ENCODE measurements at places on chromosomes 1 and 21. TPM values are rescaled to one million over a fixed set of nuclear protein-coding genes. Genes with fewer than 3 reads are reported as not detected.

DNA sequence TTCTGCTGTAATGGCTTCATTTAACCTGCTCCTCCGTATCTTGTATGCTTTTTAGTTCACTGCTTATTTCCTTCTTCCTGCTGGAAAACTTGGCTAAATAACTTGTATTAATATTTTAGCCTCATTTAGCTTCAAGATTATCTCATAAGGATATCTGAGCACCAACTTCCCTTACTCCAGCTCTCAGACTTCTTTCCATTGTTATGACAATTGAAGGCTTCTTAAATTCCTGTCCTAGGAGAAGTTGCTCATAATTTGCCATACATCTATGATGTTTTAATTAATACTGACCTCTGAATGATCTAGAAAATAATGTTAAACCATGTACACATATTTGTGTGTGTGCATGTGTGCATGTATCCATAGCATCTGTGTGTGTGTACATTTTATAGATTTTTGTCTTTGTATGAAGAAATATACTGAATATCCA lies 1524.4 kb upstream of the TPTE start:
- no peaks in the 10 kb centered on the region for H3K27me3 ChIP-seq
- no peaks in the 10 kb centered on the region for H3K4me1 ChIP-seq
- H3K4me3 ChIP-seq = no peak overlapping the region

- H3K27me3 ChIP-seq = no peaks in the 10 kb centered on the region
- no peaks in the 10 kb centered on the region for H3K4me1 ChIP-seq
- no peak overlapping the region for H3K27ac ChIP-seq
- H3K36me3 ChIP-seq = no peaks in the 10 kb centered on the region
- no peak overlapping the region for H3K4me3 ChIP-seq
- DNase-seq = peak; percentile 30
Measured at GRCh38 chr21:40047993-40048730, 180.9 kb downstream of the PCP4 start.

GRCh38 chr1:170694172-170694926 lies 30.4 kb downstream of the PRRX1 start:
- no peaks in the 10 kb centered on the region for H3K27me3 ChIP-seq
- H3K27ac ChIP-seq = peak overlapping the region; percentile 57
- peak overlapping the region; percentile 18 for H3K4me3 ChIP-seq
- peaks cover 29% of the 10 kb centered on the region for H3K4me1 ChIP-seq

GRCh38 chr1:89611721-89612120 lies 21.2 kb upstream of the LRRC8C start:
- no peaks in the 10 kb centered on the region for H3K4me1 ChIP-seq
- no peak overlapping the region for H3K4me3 ChIP-seq
- DNase-seq = no peak

EPHA10 gene
- not detected for polyA plus RNA-seq

AGT gene
- polyA plus RNA-seq = 0.38 TPM

RIPPLY3 gene
- 0.03 TPM for polyA plus RNA-seq

AKR1A1 gene
- polyA plus RNA-seq = 110 TPM

VTCN1 gene
- polyA plus RNA-seq = not detected

IL22RA1 gene
- polyA plus RNA-seq = 0.06 TPM
